Posterior vena cava (tissue), 2 donors: ENCODE measurements at places on chromosomes 2 and 18. TPM values are rescaled to one million over a fixed set of nuclear protein-coding genes. Genes with fewer than 3 reads are reported as not detected.

MDH1B gene
- 0.57 TPM for total RNA-seq

GRCh38 chr2:41955316-41956043, 92.3 kb upstream of the PKDCC start:
- no peak for DNase-seq

DNA sequence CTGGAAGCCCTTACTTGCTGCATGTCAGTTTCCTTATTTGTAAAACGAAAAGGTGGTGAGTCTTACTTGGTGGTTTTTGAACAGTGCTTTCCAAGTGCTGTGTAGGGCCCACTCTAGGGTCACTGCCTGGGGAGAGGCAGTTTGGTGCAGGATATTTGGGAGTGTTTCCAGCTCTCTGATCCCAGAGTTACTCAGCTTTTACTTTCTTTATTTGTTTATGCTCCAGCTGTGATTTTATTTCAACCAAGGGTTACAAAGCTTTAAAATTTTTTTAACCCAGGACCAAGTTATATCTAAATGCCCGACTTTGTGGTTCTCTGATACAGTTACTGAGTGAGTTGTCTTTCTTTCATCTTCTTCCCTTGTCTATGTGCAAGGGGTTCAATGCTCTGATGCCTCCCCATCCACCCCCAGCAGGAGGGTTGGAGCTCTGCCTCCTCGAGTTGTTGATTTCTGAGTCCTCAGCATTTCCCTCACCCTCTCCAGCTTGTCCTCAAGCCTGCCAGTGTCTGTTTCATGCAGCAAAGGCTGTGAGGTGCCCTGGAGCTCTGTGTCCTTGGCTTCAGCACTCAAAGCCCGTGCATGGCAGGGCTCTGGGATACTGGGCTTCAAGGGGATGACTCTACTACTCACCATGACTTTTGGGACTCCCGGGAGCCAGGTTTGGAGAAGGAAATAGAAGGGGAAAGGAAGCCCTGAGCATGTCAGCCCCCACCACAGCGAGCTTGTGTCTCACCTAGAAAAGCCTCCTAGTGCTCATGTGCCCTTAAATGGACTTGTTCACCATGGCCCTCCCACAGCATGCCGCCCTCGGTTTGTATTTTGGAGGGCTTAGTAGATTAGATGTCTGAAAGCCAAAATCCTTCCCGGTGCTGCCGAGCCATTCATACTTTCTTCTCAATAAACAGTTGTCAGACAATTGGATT, 236.8 kb downstream of the SETBP1 start:
- DNase-seq = no peak

- DNase-seq = no peak
Observed at GRCh38 chr2:189782221-189782671, 1.9 kb downstream of the ORMDL1 start.

DNA sequence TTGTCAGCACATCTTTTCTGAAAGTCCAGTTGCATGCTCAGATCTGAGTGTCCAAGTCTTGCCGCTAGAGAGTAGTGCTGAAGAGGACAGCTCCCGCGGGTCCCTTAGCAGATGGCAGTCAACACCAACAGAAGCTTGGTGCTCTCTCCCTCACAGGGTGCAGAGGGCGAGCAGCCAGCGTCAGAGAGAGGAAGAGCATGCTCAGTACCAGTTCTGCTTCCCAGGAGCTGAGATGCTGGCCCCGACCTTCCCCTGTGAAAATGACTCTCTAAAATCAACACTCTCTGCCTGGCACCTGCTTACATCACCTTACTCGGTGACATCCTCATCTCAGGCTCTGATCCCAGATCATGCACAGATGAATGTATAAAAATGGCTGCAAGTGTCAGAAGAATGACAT, 86.0 kb upstream of the TWIST2 start:
- no peak for DNase-seq

SLC4A3 gene
- 6.2 TPM for total RNA-seq

GRCh38 chr2:232372231-232373208, 6.0 kb upstream of the ALPP start:
- peak; percentile 45 for DNase-seq

DNA sequence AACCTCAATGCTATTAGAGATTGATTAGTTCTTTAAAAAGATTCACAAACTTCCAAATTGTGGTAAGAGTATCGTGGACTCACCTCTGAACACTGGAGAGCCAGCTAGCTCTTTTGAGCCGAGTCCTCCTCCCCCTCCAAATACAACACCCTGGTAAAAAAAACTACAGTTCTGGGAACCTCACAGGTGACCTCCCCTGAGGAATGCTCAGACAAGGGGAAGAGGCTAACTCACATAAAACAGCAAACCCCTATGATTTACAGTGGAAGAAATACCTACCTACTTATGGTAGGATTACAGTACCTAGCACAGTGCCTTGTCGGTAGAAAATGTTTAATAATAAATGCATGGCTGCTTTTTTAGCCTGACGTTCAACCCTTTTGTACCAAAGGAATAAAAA, 8.4 kb downstream of the ZNF24 start:
- DNase-seq = no peak

CCT4 gene
- 113 TPM for total RNA-seq

DNA sequence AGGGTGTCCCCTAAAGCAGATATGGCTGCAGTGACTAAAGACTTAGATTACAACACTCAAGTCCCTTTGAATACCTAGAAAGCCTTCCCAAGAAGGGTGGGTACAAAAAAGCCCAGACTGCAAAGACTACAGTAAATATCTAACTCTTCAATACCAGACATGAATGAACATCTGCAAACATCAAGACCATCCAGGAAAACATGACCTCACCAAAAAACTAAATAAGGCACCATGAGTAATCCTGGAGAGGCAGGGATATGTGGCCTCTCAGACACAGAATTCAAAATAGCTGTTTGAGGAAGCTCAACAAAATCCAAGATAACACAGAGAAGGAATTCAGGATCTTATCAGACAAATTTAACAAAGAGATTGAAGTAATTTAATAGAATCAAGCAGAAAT, 138.2 kb upstream of the OTOS start:
- DNase-seq = no peak

ANKRD30BL gene
- total RNA-seq = 0.14 TPM
